ENCODE measurements at places on chromosomes 6 and 20.
A peak's percentile ranks its signal among the peaks of the same experiment; 100 is the strongest.

DNA sequence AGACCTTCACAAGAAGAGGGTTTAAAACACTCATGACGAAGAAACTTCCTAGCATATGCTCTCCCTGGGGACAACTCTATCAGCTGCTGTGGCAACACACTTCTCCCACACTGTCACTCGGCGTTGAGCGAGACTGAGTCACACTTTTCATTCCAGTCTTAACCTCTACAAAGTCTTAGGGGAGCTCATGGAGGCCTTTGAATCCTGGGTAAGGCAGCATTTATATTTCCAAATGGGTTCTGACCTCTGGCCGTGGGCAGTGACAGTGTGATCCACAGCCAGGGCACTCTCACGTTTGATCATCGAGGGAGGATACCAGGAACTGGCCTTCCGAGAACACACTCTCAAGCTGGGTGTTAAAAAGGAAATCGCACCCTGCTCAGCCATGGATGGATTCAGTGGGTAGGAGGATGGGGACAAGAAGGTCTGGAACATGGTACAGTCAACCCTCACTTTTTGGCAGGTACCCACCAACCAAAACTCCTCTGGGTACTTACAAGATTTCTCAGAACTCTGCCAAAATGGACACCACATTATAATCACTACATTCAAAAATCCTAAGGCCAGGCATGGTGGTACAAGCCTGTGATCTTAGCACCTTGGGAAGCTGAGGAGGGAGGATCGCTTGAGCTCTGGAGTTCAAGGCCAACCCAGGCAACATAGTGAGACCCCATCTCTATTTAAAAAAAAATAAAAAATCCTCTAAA lies 19.6 kb downstream of the RRBP1 start:
- DNase-seq, result peak; percentile 86

DNA sequence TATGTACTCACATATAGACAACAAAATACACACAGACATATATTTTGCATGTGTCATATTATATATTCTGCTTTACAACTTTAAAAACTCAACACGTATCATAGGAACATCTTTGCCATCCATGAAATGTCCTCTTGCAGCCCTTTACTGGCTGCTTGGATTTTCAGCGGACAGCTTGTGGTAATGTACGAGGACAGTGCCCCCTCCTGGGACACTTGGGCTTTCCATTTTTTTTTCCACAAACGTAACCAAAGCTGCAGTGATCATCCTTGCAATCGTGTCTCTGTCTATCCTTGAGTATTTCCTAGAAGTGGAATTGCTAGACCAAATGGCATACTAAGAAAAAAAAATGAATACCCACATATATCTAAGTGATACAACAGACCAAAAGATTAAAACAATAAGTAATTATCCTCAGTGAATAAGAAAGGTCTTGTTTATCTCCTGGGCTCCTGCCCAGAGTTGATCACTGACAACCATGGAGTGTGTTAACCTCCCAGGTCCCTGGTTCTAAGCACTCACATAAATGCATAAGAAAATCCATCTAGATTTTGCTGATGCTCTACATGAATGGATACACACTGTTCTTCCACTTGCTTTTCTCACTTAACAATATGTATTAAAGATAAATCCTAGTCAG lies 18.1 kb downstream of the BPI start:
- no peak for DNase-seq

DNA sequence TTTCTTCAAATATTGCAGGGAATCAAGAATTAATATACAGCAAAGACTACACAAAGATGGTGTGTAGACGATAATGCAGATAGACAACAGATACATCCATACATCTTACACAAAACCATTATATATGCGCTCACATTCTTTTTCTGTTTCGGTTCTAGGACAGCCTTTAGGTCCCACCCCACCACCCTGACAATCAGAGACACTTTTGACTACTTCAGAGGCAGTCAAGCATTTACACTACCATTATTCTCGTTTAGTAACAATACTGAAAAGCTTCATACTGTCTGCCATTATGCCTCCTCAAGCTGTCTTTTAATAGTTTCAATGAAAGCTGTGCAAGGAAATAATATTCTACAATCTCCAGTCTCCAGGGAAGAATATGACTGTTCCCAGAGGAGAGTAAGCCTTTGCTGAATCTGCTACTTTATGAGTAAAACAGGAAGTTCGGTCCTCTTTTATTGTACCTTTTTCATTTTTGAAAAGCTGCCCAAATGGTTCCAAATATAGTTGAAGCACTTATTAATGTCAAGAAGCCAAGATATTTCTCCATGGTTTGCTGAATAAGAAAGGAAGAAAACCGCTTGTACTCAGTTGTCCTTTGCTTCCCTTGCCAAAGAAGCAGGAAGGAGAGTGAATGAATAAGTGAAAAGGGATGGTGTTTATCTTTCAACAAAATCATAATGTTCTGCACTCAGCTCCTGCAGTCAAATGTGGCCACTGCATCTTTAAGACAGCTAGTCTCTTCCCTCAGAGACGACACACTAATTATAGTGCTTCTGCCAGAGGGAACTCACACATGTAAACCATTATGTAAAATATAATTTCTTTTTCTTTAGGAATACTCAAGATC lies 468.3 kb downstream of the CDC5L start:
- DNase-seq, result no peak

- no peak for DNase-seq
Observed at GRCh38 chr20:32906200-32906599, 47.5 kb downstream of the EFCAB8 start.

DNA sequence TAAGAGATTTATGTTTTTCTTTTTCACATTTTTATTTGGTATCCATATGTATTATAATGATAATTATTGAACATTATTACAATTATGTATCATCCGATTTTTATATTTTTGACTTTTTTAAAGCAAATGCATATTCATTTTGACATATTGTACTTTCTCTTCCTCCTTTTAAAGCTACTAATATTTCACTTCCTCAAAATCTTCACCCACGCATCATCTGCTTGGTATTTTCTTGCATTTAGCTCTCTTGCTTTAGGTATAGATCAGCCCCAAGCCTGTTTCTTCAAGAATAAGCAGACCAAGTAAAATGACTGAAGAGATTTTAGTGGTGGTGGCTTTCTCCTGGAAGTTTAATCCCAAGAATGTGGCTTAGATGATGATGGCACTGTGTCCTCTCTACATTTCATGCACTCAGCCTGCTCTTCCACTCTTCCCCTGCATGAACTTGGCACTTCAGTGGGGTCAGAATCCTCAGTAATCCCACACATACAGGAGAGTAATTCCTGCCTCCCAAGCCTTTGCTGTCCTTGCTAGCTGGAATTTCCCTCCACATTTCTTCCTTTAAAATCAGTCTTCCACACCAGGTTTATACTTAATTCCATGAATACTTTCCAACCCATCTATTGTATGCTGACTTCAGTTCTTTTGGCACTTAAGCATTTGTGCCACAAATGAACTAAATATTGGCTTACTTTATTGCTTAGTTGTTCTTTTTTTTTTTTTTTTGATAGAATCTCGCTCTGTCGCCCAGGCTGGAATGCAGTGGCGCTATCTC lies 8.2 kb downstream of the NCOA7 start:
- no peak for DNase-seq

- no peak for DNase-seq
Observed at GRCh38 chr6:31971279-31971992, 502 bp downstream of the DXO start.

DNA sequence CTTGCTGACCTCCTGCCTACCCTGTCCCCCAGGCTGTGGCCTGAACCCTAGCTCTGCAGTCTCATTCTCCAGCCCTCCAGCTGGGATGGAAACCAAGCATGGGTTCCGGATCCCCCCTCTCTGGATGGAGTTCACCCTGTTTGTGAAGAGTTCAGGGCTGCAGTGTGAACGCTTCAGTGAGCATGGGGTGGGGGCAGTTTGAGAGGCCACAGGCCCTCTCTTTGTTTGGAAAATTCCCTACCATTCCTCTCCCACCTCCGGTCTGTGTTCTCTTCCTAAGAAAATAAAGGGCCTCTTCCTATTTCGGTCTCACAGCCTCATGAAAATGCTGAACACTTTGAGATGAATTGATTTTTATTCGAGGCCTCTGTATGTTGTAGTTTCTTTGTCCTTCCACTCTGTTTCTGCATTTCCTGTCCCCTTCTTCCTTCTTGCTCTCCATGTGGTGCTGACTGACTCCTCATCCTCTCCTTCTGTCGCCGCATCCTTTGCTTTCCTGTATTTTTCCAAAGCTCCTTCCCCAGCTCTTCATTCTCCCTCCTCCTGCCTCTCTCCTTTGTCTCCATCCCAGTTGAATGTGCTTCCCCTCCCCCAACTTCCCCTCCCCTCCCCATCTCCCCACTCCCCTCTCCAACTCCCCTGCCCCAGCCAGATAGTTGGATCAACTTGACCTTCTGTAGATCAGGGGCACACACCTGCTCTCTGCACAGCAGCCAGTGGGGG lies 2.4 kb upstream of the KCNK5 start:
- DNase-seq, result no peak

DNA sequence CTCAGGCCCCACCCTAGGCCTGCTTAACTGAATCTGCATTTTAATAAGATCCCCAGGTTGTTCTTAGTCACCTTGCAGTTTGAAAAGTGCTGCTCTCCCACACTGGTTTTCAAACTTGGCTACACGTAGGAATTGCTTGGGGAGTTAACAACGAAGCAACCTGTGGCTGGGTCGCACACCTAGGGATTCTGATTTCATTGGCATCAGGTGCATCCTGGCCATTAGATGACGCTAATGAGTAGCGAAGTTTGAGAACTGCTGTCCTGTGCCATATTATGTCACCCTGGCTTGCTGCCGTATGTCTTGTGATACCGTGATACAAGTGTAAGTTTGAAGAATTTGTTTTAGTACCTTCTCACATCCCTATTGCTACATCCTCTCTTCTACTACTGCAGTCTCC lies 28.2 kb upstream of the FUCA2 start:
- DNase-seq, result no peak

- no peak for DNase-seq
Observed at GRCh38 chr20:24877652-24878051, 71.4 kb upstream of the CST7 start.

GRCh38 chr6:149867876-149868640 lies 3.9 kb upstream of the LRP11 start:
- DNase-seq, result no peak

GRCh38 chr20:23602241-23602640 lies 3.5 kb downstream of the CST9 start:
- no peak for DNase-seq

DNA sequence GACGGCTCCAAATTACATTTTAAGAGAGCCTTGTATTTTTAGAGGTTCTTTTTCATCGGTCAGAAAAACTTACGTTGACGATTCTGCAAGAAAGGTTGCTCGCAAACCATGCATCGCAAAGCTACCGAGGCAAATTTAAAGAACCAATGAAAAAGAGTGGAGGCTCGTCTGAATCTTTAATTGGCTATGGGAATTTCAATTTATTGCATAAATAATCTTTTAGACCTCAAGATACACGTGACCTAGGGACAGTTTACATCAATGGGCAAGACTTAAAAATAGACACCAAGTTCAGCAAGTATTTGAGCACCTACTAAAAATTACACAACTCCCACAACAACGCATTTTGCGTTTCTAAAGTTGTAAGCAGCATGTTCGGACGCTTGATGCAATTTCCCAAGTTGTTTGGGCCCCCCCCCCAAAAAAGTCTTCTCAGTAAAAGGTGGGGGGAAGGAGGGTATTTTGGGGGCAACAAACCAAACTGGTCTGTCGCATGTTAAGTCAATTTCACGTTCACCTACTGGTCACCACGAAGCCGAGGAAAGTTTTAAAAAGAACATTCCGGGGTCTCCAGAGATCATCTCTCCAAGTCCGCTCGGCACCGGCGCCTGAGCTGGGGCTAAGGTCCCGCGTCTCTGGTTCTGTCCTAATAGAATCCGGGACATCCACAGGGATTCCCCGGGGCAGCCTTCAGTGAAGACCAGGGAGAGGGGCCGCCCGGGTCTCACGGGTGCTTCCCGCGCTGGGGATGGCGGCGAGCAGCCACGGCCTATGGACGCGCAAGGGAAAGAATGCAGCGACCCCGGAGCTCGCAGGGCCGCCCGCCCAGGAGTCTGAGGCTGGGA lies 851 bp downstream of the SNX5 start:
- no peak for DNase-seq

DNA sequence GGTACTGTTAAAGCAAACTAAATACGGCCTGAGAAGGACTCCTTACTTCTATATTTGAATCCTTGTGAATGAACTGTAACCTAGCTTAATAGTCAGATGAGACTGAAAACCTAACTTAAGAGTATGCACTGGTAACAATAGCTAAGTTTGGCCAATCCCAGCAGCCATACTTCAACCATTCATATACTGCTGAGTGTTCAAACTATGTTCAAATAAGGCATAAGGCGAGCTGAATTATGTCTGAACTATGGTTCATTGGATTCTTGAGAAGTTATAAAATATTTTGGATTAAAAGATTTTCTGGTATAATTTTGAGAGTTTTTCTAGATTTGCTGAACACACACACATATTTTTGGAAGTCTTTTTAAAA lies 2.2 kb downstream of the SMPDL3A start:
- DNase-seq, result no peak

DNA sequence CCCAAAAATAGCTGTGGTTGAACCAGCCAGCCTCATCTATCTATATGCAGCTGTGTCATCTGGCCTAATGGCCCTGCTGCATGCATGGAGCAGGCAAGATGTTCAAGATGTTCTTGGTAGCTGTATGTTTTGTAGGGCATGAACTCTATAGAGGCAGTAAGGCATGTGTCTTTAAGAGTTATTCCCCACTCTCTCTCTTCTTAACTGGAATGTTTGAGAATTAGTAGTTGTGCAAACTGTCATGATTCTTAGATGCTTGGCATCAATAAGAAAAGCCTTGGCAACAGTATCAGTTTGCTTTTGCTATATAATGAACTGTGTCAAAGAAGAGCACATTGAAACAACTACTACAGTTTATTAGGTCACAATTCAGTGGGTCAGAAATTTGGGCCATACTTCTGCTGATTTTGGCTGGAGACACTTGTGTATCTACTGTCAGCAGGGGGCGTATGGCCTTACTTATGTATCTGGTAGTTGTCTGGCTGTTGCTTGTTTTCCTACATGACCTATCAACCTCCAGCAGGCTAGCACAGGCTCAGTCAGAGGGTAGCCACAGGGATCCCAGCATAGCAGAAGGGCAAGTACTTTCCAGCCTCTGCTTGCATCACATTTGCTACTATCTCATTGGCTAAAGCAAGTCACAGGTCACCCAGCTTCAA lies 56.1 kb upstream of the LAMP5 start:
- no peak for DNase-seq

GRCh38 chr6:32096394-32097258 lies 12.5 kb downstream of the TNXB start:
- no peak for DNase-seq
